ENCODE measurements at places on chromosomes 6 and 20. TPM values are rescaled to one million over a fixed set of nuclear protein-coding genes. Genes with fewer than 3 reads are reported as not detected.

DNA sequence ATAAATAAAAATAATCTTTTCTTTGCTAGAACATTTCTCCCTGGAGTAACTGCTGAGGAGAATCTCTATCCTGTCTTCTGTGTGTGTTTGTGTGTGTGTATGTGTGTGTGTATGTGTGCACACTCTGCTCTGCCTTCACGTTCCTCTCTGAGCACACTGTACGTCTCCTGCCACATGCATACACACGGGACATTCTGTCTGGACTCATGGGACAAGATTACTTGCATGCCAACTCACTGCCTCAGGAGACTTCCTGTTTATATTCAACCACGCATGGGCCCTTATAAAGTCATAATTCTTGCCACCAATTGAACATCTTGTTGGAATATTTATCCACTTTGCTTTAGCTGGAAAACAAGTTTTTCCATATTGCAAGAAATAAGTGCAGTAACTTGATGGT is 930.6 kb downstream of the KIF16B start:
- H3K27me3 ChIP-seq: no peaks in the 10 kb centered on the region
- no peak overlapping the region for H3K27ac ChIP-seq
- peak; percentile 56 for DNase-seq
- no peaks in the 10 kb centered on the region for H3K36me3 ChIP-seq
- H3K4me1 ChIP-seq: peaks cover 5% of the 10 kb centered on the region

GRCh38 chr6:7784706-7785105 is 58.8 kb downstream of the BMP6 start:
- no peak overlapping the region for H3K4me3 ChIP-seq
- H3K36me3 ChIP-seq: peaks cover 7% of the 10 kb centered on the region
- DNase-seq: peak; percentile 34
- no peak overlapping the region for H3K27ac ChIP-seq

PLAGL1 gene
- 40.4 TPM for total RNA-seq

- no peaks in the 10 kb centered on the region for H3K4me1 ChIP-seq
- H3K27ac ChIP-seq: no peak overlapping the region
- H3K27me3 ChIP-seq: no peaks in the 10 kb centered on the region
- no peaks in the 10 kb centered on the region for H3K36me3 ChIP-seq
Measured at GRCh38 chr6:169997187-169997929, 245.9 kb downstream of the ERMARD start.

DNA sequence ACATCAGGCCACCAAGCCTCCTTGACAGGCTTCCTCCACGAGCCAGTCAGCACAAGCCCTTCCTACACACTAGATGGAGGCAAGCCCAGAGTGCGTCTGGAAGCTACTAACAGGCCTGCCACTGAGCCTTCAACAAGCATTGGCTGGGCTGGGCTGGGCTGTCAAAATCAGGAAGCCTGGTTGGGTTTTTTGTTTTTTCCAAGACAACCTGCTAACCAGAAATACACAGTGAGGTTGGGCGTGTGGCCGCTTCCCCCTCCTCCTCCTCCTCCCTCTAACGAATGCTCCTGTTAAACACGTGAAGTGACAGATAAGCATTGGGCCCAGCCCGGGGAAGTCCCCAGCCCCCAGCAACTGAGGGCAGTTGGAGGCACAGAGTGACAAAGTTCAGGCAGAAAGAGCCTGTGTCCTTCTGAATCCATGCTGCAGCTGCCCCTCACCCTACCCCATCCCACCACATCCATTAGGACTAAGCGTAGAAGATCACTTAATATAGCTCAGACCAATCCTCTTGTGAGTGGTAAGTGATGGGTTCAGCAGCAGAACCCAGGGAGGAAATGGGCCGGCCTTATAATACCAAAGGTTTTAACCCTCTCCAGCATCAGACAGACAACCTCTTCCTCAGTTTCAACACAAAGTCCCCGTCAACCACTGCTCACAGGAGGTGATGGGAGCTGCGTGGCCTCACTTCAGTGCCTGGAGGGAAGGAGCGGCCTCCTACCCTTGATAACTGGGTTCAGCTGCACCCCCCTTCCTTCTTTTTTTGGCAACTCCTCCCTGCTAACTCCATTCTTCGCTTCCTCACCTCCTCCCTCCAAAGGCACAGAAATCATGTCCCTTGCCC is 1.1 kb downstream of the NFATC2 start:
- H3K27ac ChIP-seq: peak overlapping the region; percentile 42
- peaks cover 25% of the 10 kb centered on the region for H3K4me1 ChIP-seq
- no peaks in the 10 kb centered on the region for H3K36me3 ChIP-seq
- peak overlapping the region; percentile 36 for H3K4me3 ChIP-seq
- DNase-seq: peak; percentile 85

DNA sequence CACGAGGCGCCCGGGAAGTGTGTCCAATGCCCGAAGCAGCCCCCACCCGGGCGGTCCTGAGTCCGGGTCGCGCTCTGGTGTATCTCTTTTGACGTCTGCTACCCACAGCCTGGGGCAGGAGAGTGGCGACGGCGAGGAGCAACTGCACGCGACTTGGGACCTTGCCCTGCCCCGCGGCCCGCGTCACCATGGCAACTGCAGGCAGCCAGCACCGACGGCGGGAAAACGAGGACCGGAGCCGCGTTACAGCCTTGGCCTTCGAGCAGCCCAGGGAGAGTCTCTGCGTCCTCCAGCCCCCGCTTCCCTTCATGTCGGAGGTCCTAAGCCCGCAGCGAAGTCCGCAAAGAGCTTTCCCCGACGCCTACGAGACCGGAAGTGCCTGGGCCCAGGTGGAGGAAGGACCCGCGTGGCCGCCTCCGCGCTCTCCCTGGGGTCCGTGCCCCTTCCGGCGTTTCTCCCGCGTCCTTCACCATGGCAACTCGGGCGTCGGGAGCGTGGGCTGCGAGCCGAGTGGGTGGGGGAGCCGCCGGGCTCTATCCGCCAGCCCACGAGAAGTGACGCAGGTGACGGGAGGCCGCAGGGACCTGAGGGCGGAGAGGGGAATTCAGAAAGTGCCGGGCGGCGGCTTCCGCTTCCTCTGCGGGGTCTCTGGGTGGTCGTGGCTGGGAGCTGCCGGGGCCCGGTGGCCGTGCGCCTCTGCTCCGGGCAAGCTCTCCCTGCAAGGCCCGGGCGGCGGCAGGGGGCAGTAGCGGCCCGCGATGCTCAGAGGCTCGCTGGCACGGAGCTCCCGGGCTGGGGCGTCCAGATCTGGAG is 88.6 kb upstream of the TGM3 start:
- peak; percentile 53 for DNase-seq
- peaks cover 5% of the 10 kb centered on the region for H3K4me1 ChIP-seq
- H3K36me3 ChIP-seq: no peaks in the 10 kb centered on the region
- peak overlapping the region; percentile 37 for H3K4me3 ChIP-seq
- H3K27me3 ChIP-seq: peaks cover 5% of the 10 kb centered on the region
- no peak overlapping the region for H3K27ac ChIP-seq

SLC52A3 gene
- total RNA-seq: not detected

DNA sequence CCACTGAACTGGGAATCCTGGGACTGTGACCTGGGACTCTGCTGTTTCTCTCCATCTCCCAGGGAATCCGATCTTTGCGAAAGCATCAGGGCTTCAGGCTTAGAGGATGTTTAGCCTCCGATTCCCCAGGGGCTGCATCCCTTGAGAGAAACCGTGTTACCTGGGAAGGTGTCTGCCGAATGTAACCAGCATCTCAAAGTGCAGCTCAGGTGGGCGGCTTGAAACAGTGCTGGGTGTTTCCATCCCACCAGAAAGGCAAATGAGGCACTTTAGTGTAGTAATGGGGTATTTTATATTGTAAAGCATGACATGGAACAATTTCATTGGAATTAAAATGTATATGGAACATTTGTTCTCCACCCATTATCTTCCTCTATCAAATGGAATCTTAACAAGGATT is 15.2 kb downstream of the CDH4 start:
- no peak for DNase-seq
- no peak overlapping the region for H3K4me3 ChIP-seq
- no peaks in the 10 kb centered on the region for H3K36me3 ChIP-seq
- no peaks in the 10 kb centered on the region for H3K27me3 ChIP-seq
- H3K27ac ChIP-seq: no peak overlapping the region
- H3K4me1 ChIP-seq: no peaks in the 10 kb centered on the region

LZTS3 gene
- total RNA-seq: 3.6 TPM

DNA sequence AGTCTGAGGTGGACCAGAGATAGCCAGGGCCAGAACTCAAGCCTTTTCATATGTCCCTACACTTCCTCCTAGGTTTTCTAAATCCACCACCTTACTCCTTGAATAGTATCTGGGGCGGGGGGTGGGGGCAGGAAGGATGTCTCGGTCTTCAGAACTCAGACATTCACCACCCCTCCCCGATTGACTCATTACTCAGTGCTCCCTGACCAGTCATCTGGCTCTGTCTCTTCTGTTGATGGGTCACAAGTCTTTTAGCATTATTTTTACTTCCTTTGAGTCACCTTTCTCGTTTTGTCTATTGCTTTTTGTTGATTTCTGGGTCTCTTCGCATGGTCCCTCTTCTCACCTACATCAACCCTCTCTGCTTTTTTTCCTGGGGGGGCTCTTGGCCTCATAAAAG is 23.3 kb downstream of the NOX3 start:
- H3K27me3 ChIP-seq: no peaks in the 10 kb centered on the region
- no peaks in the 10 kb centered on the region for H3K36me3 ChIP-seq
- no peak for DNase-seq
- H3K27ac ChIP-seq: no peak overlapping the region
- peaks cover 20% of the 10 kb centered on the region for H3K4me1 ChIP-seq

CAP2 gene
- total RNA-seq: 18.0 TPM

Data from endothelial cell of umbilical vein (primary cell).